Activated CD4-positive, alpha-beta T cell treated with anti-CD3 and anti-CD28 coated beads, Interleukin-2, amount 50 U/mL, for 48 hours (primary cell): ENCODE measurements at places on chromosomes 3 and 15.

- DNase-seq, result no peak
Measured at GRCh38 chr3:126959921-126960603, 22.9 kb upstream of the PLXNA1 start.

DNA sequence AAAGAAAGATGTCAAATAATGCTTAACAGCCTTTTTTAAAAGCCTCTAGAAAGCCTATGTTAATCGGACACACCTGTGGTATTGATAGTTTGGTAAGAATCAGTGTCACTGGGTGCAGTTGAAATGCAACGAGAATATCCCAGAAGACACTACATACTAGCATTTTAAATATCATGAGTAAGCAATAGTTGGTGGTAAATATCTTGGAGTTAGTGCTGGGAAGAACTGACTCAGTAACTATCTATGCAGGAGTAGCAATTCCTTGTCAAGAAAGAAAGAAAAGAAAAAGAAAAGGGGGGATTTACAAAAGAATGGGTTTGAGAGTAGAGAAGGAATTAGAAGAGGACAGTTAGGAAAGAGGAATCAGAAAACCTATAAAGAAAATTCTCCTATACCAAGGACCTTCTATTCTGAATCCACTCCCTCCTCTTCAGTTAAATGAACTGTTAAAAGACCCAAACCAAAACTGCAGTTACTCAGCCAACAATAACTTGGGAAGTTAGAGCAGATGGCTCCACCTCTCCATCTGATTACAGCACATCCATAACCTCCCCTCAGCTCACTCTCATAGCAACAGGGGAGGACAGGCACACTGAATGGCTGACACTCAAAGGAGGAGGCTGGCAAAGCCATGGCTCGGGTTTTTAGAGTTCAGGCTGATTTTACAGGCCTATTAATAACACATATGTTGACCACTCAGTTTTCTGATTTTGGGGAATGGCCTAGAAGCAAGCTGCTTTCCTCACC lies 207.6 kb upstream of the MDFIC2 start:
- DNase-seq, result no peak

DNA sequence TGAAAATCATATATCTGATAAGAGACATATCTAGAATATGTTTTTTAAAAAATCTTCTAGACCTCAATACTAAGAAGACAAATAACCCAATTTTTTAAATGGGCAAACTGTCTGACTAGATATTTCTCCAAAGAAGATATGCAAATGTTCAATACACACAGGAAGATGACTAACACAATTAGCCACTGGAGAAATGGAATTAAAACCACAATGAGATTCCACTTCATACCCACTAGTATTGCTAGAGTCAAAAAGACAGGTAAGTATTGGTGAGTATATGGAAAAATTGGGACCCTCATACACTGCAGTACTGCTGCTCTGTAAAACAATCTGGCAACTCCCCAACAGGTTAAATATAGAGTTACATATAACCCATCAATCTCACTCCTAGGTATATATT lies 33.1 kb upstream of the TOPAZ1 start:
- DNase-seq, result no peak

GRCh38 chr3:65639444-65639843 lies 399.3 kb downstream of the MAGI1 start:
- DNase-seq, result no peak

GRCh38 chr15:45165536-45165935 lies 22.2 kb downstream of the SHF start:
- no peak for DNase-seq

DNA sequence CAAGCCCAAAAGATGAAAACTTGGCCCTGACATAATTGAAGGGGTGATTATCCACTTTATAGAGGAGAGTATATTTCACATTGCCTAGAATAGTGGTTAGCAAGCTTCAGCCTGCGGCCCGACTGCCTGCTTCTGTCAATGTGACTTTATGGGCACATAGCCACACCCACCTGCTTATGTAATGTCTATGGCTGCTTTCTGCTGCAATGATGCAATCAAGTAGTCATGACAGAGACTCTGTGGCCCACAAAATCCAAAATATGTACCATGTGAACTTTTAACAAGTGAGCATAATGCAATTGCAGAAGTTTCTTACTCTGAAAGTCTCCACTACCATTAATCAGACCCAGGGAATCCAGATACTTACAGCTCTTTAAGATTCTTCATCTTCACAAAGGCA lies 103.1 kb downstream of the LRIG1 start:
- DNase-seq, result no peak

DNA sequence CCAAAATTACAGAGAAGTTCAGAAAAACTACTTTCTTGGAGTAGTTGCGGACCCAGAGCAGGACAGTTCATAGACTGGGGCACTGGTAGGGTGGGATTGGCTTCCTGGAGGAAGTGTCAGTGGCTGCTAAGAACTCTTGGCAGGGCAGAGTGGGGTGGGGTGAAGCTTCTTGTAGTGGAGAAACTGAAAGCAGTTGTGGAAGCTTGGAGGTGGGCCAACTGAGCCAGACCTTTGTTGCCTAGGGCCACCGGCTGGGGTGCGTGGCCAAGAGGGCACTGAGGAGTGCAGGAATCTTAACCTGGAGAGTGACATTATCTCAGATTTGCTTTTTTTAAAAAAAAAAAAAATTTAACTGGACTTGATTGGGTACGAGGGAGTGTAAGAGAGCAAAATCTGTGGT lies 3.1 kb downstream of the KAT2B start:
- peak; percentile 45 for DNase-seq

- no peak for DNase-seq
Measured at GRCh38 chr3:170428095-170428494, 9.4 kb downstream of the CLDN11 start.

GRCh38 chr3:153144779-153145178 lies 17.2 kb upstream of the RAP2B start:
- DNase-seq, result no peak

GRCh38 chr3:172323894-172324610 lies 124.2 kb downstream of the GHSR start:
- DNase-seq, result peak; percentile 15

DNA sequence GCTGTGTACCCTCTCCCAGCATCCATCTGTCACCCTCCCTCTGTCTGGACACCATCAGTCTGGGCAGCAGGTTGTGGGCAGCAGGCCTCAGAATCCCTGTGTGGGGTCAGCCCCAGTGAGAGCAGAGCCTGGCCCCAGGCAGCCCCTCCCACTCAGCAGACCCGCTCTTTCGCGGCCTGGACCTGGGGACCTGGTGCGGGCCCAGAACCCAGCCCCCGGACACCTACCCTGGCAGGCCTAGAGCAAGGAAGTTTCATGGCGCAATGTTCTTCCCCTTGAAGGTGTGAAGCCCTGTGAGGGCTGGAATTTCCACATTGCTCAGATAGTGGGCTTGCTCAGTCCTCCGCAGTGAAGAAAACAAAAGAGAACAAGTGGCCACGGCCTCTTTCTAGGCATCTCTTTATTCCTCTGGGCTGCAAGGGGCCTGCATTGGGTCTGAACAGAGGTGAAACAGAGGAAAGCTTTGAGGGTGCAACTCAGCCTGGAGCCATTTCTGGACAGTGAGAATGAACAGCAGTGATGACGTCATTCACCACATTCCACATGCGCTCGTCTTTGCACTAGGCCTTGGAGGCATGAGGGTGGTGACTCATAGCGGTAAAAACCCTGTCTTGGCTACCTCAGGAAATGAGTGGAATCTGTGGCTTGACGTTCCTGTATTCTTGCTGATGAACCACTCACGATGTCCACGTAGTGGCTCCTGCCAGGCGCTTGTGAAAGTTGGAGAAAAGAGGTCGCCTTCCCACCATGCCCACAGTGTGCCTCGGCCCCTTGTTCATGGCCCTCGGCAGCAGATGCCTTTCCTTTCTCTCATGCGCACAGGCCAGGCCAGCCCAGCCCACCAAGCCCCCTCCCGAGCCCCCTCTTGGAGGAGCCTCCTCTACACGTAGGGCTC lies 66.1 kb downstream of the SLC30A4 start:
- DNase-seq, result peak; percentile 68

DNA sequence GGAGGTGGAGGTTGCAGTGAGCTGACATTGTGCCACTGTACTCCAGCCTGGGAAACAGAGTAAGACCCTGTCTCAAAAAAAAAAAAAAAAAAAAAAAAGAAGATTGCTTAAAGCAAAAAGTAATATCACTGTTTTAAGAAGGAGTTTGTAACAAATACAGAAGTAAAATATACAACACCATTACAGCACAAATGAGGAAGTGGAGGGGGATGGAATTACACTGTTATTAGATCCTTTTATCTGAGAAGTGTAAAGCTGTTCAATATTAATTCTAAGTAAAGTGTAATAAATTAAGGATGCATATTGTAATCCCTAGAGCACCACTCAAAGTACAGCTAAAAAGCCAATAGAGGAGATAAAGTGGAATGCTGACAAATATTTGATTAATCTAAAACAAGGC lies 47.0 kb upstream of the SNRPA1 start:
- no peak for DNase-seq
